ENCODE measurements at places on chromosomes 5 and 9. TPM values are rescaled to one million over a fixed set of nuclear protein-coding genes. Genes with fewer than 3 reads are reported as not detected.

Gene ARL14EPL
- total RNA-seq, result not detected

Gene SLC45A2
- 0.85 TPM for total RNA-seq

Gene RAI14
- 11.6 TPM for total RNA-seq

Gene SHC3
- 0.53 TPM for total RNA-seq

Gene TBC1D13
- 26.6 TPM for total RNA-seq

Gene F12
- 3.4 TPM for total RNA-seq

DNA sequence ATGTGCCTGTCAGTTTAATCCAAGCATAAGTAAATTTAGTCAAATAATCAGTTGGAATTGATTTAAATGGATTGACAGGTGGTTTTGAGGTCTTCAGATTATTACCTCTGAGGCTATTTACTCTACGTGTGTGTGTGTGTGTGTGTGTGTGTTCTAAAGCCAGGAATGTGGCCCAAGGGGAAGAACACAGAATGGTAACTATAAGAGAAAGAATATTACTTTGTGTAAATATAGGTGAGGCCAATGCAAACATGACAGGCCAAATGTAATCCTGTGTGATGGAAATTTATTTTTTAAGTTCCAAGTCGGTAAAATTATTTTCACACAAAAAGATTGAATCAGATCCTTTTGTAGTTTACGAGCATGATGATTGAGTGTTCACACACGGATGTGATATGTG, 390.0 kb downstream of the PLK2 start:
- no peak for DNase-seq

DNA sequence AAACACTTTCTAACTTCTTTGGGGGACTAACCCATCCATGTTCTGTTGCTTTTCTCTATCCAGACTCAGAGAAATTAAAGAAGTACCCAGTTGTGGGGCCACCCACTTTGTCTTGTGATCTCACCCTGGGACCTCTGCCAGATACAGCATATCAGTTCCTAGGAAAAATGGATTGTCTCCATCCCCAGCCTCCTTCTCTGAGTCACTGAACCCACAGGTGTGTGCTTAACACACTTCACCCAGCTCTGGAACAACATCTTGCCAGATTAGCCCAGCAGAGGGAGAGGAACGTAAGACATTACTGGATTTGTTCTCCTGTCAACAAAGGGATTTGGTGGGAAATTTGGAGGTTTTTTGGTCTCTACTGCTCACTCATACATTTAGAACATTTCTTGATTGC, 19.2 kb downstream of the FAM240B start:
- DNase-seq, result no peak

GRCh38 chr9:95343725-95344287, 26.3 kb upstream of the FANCC start:
- no peak for DNase-seq

GRCh38 chr9:93947409-93948070, 7.6 kb downstream of the BARX1 start:
- DNase-seq, result no peak

DNA sequence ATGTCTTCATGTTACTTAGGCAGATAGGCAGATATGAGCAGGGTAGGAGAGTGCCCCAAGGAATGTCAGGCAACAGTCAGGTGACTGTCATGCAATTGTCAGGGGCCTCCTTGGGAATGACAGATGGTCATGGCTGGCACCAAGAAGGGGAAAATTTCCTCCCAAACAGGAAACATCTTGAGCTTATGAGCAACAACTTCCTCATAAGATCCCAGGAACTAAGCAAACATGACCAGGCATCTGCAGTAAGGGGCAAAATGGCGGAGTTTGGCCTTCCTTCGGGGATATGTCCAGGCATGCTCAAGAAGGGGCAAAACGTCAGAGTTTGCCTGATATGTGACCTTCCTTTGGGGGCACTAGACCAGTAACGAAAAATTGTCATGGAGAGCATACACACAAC, 591.8 kb downstream of the PDE4D start:
- DNase-seq, result no peak

DNA sequence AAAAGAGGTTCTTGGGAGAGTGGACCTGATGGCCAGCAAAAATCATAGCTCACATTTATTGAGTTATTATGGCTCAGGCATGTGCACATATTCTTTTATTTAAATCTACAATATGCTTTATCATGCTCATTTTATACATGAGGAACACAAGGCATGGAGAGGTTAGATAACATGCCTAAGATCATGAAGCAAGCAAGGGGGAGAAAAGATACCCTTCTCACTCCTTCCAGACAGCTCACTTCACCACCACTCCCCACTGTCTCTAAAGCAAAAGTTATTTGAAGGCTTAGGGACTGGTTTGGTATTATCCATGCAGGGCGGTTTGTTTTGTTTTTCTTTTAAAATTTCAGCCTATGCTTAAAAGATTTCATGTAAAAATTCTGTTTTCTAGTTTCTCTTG, 59.0 kb upstream of the PDE8B start:
- DNase-seq, result no peak

DNA sequence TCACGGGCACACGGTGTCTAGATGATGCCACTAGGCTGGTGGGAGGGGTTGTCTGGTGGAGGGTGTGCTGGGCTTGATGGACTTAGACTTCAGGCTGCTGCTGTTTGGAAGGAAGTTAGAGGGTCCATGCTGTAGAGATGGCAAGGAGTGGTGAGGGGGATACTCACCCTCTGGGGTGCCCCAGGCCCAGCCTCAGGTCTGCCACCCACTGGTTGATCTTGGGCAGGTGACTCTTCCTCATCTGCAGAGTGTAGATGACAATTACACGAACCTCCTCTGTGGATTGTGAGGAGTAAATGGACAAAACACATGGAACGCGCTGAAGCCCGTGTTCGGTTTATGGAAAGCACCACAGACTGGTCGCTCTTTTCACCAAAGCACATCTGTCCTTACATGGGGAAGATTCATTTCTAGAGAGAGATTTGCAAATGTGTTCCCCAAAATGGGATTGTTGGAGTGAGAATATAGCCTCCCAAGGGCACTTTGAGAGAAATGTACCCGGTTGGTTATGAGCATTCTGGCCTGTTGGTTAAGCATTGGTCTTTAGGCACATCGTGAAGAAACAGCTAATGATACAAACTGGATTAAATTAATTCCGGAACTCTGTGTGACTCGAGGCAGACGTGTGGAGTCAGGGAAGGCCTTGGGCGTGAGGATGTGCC, 58.2 kb downstream of the ZNF618 start:
- no peak for DNase-seq

- DNase-seq, result no peak
Measured at GRCh38 chr5:9536717-9537116, 9.2 kb downstream of the SEMA5A start.

DNA sequence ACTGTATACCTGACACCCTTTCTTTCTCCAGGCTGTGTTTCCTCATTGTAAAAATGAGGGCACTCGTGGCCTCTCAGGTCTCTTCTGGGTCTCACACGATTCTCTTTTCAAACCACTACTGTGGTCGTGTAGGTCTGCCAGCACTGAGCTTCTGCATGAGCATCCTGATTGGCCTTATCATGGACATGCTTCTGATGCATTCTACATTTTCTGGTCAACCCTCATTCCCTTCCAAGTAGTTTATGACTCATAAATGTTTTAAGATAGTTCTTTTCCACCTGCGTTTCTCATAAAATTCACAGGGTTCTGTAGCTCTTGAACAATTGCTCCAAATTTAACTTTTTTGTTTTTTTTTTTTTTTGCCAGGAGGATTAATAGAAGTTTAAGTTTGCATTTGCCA, 294.8 kb downstream of the KCTD16 start:
- DNase-seq, result no peak

DNA sequence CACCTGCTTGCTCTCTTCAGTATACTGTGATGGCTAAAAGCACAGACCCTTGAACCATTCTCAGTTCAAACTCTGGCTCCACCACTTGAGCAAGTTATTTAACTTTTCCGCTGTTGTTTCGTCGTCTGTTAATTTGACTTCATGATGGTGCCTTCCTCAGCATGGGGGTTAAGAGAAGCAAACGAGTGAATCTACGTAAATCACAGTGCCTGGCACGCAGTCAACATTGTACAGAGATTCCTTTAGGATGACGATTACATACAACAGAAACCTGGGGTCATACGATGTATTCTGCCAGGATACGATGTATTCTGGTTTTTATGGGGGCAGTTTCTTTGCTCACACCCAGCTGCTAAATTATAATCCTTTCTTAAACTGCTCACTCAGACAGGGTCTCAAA, 515.6 kb downstream of the CCDC171 start:
- no peak for DNase-seq

- no peak for DNase-seq
Measured at GRCh38 chr9:126886034-126886822, 25.8 kb downstream of the ZBTB34 start.

DNA sequence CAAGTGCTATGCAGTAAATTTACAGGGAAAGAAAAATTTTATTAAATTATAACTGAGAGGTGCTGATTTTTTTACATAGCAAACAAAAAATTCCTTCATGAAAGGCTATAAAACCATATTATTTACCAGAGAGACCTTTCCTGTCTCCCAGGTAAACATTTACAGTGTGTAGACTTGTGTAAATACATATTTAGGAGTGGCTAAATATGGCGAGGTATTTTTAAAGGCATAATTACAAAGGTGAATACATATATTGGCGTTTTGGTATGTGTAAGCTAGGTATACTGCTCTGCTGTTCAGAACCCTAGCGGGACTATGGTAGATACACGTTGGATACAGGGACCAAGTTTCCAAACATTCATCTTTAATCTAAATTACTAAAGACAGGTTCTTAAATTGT, 170.6 kb upstream of the MEF2C start:
- no peak for DNase-seq

- DNase-seq, result no peak
Measured at GRCh38 chr5:157345485-157345884, 79.6 kb downstream of the CYFIP2 start.

- no peak for DNase-seq
Measured at GRCh38 chr5:1176473-1177391, 24.7 kb upstream of the SLC6A19 start.

DNA sequence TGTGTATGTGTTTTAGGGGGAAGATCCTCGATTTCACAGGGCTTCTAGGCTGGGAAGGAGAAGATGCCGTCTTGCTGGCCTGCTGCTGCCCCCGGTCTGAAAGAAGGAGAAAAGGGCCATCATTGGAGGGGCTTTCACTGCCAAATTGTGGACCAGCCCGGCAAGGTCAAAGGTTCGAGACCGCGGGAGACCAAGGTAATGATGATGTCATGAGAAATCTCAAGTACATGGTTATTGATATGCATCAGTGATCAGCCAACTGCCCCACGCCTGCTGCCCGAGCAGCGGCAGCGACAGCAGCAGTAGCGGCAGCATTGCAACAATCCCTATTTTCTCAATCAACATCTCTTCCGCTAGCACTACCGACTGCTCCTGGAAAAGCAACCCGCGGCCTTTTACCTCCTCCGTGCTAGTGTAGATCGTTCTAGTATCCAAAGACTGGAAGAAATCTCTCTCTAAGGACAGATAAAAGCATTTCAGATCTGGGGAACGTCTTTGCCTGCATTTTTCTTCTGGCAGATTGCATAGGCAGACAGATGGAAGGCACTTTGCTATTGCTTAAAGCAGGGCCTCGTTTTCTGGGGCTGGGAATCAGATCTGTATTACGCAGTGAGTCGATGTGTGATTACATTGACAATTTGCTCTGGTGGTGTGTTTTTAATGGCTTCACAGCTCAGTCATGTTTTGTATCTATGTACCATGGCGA, 215.3 kb downstream of the MEF2C start:
- DNase-seq, result no peak

DNA sequence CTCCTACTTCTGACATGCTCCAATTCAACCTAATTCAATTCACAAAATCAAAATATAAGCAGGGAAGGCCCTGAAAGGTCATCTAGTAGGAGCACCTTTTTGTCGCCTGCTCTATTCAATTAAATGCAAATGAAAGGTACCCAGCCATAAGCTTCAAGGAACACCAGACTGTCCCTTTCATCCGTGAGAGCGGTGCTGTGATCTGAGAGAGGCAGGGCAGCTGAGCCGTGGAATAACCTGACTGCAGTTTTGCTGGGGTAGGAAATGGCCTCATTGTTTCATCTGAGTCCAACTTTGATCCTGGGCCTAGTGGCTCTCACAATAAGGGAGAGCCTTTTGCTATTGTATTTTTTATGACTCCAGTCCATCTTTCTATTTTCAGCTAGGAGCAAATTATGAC, 39.8 kb upstream of the GLRA1 start:
- no peak for DNase-seq
